Stimulated activated CD4-positive, alpha-beta T cell treated with anti-CD3 and anti-CD28 coated beads, TNF-alpha, amount 100 ng/mL, for 1 hour (primary cell): ENCODE measurements at places on chromosomes 6 and 20.

DNA sequence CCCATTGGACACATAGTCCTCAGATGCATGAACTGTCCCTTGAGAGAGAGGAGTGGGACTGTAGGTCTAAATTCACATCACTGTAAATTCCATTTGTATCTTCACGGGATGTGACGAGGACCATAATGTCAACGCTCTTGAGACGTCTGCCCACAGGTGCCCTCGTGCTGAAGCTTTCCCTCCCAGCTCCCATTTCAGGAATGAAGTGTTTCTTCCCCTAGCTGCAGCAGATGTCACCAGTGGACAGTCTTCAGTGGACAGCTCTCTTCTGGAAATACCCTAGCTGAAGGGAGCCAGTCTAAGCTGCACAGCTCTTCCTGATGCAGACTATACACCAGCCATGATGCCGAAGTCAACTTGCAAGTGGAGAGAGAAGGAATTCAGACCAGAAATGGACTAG, 217.4 kb upstream of the ECI2 start:
- DNase-seq = no peak

DNA sequence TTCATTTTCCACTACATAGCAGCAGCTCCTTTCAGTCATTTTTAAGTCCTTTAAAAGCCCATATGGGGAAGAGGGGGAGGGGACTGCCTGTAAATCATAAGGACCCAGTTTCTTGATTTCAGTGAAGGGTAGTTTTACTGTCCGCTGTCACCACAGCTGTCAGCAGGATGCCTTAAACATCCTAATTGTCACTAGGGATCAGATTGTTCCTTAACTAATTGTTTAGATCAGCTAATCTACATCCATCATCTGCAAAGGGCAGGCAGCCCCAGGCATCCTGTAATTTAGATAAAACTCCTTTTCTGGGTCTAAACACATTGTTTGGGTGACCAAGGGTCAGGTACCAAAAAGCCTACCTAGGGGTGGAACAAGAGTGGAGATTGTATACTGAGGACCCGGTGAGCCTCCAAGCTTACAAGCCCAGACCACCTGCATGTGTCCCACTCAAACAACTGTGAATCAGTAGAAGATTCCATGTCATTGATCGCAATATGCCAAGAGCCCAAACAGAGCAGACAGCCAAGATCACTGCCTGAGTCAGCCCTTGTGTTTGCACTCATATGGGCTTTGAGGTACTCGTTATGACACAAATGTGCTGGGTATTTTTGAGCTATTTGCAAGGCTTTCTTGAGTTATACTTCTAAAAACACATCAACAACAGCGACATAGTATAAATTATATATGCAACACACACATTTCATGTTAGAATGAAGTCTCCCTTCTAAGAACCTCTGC, 198.7 kb upstream of the CEP162 start:
- DNase-seq = no peak

- no peak for DNase-seq
Measured at GRCh38 chr20:31830406-31830981, 11.3 kb downstream of the MYLK2 start.

- no peak for DNase-seq
Measured at GRCh38 chr6:150409576-150410066, 40.8 kb downstream of the IYD start.

GRCh38 chr6:156634951-156635371, 142.2 kb upstream of the ARID1B start:
- DNase-seq = no peak

DNA sequence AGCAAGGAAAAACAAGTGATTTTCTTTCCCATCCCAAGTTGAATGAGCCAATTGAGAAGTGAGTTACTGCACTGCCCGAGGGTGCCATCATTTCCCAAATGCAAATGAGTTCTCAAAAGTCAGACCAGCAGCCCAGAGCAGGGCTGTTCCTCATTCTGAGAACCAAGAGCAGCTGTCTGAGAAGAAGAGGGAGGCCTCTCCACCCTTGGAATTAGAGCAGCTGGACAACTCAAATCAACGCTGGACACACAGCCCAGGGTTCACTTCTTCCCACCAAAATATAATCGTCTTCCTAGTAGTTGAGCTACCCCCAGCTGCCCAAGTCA, 4.6 kb upstream of the PREX1 start:
- no peak for DNase-seq
